ENCODE measurements at places on chromosomes 7 and 10.

DNA sequence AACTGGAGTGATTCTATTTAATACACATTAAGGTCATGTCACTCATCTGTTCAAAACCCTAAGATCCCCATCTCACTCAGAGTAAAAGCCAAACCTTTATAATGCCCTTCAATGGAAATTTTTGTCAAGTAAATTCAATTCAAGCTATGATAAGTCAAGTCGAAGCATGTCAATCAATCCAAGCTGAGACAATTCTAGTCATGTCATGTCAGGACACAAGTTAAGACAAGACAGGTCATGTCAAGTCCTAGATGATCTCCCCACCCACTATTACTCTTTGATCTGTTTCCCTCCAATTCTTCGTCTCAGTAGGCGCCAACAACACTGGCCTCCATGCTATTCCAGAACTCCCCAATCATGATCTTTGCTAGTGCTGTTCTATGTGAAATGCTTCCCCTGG is 141.4 kb downstream of the MAGI2 start:
- no peak for DNase-seq

DNA sequence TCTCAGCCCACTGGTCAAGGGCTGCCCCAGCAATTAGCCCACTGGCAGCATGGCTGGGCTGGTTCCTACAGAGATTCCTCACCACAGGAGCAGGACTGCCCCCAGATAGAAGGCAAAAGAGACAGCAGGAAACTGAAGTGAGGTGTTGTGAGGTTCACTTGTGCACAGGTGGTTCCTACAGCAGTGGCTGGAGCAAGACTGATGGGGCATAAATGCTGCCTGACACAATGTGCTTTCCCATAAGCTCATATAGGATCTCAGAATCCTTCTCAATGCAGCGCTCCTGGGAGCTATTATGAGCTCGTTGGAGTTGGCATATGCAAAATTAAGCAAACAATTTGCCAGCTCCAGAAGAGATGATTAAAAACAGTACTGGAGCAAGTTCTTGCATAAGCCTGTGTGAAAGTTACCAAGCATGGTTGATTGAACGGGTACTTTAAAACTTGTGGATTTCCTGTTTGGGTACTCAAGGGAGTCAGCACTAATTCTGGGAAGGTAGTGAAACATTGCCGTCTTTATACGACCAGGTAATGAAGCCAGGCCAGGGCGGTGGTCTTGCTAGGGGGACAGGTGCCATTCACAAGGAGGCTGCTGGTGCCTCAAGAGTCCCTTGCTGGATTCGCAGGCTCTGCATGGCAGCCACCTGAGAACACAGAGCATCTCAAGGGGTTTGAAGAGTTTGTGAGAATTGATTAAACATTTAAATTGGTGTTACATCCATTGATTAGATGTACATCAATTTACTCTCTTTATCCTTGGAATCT is 20.3 kb upstream of the PRKCQ start:
- DNase-seq = peak; percentile 73

GRCh38 chr7:21417647-21418046 is 10.2 kb upstream of the SP4 start:
- no peak for DNase-seq

- no peak for DNase-seq
These were observed 1.7 kb downstream of the HYCC1 start for GRCh38 chr7:23012186-23012585.

GRCh38 chr10:86753638-86754434 is 2.6 kb upstream of the BMPR1A start:
- DNase-seq = peak; percentile 11

DNA sequence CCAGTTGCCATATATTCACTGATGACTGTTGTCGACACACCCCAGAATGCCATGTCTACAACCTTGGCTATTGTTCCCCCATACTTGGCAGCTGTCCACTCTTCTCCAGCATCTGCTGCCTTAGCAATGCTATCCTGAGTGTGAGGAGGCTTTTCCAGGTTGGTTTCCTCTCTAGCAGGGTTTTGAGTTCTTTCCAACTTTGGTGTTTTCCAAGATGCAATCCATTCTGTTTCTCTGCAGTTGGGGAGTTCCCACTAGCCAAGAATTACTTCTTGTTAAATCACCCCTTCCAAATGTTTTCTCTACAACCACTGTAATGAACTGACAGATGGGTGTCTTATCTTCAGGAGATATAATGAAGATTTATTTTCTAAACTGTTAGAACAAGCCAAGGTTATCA is 617.4 kb downstream of the CCSER2 start:
- DNase-seq = no peak

GRCh38 chr10:32961895-32962369 is 3.9 kb upstream of the ITGB1 start:
- peak; percentile 91 for DNase-seq

DNA sequence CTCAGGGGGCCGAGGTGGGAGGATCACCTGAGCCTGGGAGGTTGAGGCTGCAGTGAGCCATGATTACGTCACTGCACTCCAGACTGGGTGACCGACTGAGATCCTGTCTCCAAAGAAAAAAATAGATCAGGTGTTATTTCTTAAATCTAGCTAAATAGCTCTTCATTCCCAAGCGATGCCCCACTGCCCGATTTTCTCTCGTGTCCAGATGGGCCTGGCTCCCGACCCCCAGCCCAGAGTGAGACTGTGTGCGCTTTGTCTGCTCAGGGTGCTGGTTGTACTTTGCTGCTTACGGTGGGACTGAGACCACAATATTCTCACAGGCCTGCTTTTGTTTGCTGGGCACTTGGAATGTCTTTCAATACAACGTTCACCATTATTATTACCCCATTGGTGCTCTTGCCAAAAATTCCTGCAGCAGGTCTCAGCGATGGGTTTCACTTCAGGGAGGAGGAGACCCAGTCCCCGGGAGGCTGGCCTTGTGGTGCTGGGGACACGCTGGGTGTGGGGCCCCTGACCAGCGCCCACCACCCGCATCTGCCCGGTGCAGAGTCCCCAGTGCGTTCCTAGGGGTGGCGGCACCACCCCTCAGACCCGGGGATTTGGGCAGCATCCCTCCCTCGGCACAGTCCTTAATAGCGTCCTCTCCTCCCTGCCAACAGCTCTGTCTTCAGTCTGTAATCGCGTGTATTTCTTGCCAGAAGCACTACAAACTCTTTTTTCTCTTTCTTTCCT is 20.4 kb upstream of the DPYSL4 start:
- no peak for DNase-seq

DNA sequence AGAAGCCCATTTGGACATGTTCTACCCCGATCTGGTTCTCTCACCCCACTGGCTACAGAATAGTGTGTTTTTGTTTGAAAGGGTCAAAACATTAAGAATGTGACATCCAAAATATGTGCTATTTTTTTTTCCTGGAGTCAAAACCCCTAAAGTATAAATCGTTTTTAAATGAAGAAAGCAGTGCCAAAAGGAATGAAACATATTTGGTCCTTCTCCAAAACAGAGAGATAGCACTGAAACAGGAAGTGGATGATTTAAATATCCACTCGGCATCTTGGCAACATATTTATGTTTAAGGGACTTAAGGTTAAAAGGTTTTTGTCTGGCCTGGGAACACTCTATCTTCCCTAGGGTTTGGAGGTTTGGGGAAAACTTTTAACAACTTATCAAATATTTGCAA is 32.3 kb downstream of the CALD1 start:
- DNase-seq = no peak

DNA sequence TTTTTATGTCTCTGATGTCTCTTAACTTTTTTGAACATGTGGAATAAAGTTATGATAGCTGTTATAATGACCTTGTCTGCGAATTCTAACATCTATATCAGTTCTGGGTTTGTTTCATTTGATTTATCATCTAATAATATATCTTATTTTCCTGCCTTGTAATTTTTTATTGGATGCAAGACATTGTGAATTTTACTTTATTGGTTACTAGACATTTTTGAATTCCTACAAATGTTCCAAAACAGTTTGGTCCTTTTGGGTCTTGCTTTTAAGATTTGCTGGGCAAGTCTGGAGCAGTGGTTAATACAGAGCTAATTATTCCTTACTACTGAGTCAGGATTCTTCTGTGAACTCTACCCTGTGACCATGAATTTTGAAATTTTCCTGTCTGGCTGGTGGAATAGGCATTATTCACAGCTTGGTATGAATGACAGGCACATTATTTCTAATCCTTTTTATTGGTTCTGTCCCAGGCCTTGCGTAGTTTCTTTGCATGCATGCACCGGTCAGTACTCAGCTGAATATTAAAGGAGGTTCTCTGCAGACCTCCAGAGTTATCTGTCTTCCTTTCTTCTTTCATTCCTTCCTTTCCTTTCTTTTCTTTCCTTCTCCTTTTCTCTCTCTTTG is 9.0 kb downstream of the CUTC start:
- no peak for DNase-seq

GRCh38 chr7:74355091-74355490 is 65.9 kb downstream of the CLIP2 start:
- no peak for DNase-seq

GRCh38 chr10:63522277-63522687 is 1.1 kb downstream of the REEP3 start:
- DNase-seq = peak; percentile 54

DNA sequence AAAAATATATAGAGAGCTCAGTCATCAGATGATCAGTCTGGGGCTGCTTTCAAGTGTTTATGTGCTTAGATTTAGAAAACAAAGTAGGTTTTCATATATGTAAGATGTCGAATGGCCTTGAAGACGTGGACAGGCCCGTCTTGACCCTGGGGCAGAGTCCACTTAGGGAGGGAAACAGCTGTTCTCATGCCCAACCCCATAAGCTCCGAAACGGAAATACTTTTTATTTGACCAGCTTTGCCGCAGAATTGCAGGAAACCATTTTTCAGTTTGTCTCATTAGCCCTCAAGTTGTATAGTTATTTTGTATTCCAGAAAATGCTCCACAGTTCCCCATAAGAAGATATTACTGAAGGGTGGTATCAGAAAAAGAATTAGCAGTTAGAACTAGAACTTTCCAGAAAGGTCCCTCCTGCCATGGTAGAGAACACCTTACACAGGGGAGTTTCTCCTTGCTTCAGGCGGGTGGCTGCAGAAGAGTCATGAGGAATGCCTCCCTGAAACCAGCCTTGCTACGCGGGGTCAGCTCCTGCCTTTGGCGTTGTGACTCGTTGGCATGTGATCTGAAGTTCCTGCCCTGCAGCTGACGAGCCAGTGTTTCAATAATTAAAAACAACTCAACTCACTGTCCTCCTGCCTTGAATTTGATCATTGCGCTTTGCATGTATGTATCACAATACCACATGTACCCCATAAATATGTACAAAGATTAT is 192.7 kb downstream of the CELF2 start:
- DNase-seq = no peak

- no peak for DNase-seq
These were observed 86.0 kb upstream of the ANKRD1 start for GRCh38 chr10:91006752-91007346.

GRCh38 chr10:93816123-93816747 is 58.5 kb downstream of the LGI1 start:
- DNase-seq = no peak

- no peak for DNase-seq
These were observed 26.4 kb downstream of the CHST15 start for GRCh38 chr10:124066781-124067714.

DNA sequence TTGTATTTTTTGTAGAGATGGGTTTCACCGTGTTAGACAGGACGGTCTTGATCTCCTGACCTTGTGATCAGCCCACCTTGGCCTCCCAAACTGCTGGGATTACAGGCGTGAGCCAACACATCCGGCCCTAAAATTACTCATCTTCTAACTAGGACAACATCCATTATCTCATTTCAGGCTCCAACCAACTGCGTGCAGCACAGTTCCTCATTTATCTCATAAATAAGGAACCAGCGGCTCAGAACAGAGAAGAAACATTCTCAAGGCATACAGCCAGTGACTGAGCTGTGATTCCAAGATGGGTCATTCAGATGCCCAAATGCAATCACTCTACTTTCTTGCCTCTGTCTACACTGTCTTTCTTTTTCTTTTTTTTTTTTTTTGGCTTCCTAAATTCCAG is 356.1 kb downstream of the ELMO1 start:
- DNase-seq = no peak

GRCh38 chr7:73599916-73600315 is 21.5 kb upstream of the TBL2 start:
- DNase-seq = no peak

- no peak for DNase-seq
These were observed 61.4 kb upstream of the NME8 start for GRCh38 chr7:37786741-37787569.

DNA sequence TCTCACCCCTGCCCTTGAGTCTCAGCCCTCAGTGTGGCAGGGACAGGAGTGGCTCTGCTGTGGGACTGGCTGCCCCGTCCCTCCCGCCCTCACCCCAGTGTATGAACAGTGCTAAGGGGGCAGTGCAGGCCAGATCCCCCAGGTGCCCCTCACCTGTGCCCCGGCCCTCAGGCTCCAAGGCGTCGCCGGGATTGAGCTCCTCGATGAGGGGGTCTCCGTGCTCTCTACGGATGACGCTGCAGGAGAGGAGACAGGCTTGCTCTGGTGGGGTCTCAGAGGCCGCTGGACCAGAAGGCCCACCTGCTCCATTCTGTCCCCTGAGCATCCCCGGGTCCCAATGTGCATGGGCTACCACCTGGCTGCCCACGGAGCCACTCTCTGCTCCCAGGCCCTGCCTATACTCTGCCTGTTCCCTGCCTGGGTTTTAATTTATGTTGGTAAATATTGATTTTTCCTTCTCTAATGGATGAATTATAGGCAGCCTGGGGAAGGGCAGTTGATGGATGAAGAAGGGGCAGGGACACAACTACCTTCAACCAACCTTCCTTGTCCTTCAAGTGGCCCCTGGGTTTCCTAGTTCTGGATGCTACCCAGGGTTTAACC is 47.2 kb downstream of the GOLGA7B start:
- no peak for DNase-seq

GRCh38 chr7:135337506-135337905 is 103.9 kb downstream of the STRA8 start:
- DNase-seq = no peak

DNA sequence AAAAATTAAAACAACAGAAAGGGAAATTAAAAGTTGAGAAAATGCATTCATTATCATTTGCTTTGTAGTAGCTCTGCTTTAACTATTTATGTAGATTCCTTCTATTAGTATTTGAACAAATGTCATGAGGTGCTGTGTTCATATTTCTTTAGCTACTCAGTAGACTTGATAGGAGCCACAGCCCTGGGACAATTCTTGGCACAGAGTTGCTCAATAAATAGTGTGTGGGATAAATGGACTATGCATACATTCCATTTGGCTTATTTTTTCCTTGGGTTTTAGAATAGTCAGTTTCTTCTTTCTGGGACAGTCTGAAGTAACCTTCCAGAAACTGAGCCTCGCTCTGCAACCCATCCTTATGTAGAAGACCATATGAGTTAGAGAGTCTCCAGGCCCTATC is 13.4 kb downstream of the RPP30 start:
- no peak for DNase-seq

DNA sequence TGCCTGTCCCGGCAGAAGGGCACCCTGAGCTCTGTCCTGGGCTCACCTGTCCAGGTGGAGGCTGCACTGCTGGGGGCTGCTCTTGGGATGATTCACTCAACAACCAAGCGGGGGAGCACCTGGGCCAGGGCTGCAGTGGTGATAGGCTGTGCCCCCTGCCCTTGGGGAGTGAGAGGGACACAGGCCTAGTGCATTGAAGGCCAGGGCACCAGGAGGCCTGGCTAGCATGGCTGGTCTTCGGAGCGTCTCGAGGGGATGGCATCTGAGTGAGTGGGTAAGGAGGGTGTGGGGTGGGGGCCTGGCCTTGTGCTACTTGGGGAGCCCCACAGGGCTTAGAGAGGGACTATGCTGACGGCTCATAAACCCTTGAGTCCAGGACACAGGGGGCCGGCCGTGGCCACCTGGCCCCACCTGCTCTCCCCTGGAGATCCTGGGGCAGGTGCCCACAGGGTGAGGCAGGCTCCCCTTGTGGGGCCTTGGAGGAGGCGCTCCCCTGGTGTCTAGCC is 3.1 kb downstream of the PWWP2B start:
- no peak for DNase-seq

- no peak for DNase-seq
These were observed 1253.0 kb downstream of the TYW1 start for GRCh38 chr7:68249611-68250010.

Data from NCI-H526 (cell line).